ENCODE measurements at places on chromosomes 1 and 21.

DNA sequence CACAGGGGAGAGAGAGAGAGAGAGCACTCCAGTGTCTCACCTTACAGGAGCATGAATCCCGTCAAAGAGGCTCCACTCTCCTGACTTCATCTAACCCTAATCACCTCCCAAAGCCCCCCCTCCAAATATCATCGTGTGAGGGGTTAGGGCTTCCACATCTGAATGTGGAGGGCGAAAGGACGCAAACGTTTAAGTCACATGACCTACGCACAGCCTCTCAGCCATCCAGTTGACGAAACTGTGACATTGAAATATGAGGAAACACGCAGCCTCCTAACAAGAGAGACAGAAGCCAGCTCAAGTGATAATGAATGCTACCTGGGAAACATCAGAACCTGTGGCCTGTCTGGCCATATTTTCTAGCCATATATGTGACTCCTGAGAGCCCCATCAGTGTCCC, 63.7 kb downstream of the MATN1 start:
- H3K27me3 ChIP-seq = peaks cover 19% of the 10 kb centered on the region
- H3K27ac ChIP-seq = no peak overlapping the region
- no peaks in the 10 kb centered on the region for H3K4me1 ChIP-seq
- no peaks in the 10 kb centered on the region for H3K36me3 ChIP-seq

- no peak overlapping the region for H3K4me3 ChIP-seq
- H3K4me1 ChIP-seq = no peaks in the 10 kb centered on the region
- peaks cover 18% of the 10 kb centered on the region for H3K36me3 ChIP-seq
Measured at GRCh38 chr1:172567720-172568119, 34.8 kb downstream of the SUCO start.

DNA sequence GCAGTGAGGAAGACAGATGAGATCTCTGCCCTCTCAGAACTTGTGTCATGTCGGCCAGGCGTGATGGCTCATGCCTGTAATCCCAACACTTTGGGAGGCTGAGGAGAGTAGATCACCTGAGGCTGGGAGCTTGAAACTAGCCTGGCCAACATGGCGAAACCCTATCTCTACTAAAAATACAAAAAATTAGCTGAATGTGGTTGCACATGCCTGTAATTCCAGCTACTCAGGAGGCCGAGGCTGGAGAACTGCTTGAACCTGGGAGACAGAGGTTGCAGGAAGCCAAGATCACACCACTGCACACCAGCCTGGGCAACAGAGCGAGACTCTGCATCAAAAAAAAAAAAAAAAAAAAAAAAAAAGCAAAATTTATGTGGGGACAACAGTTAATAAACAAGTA, 40.9 kb upstream of the RALGPS2 start:
- H3K27me3 ChIP-seq = no peaks in the 10 kb centered on the region
- no peak for DNase-seq
- H3K4me1 ChIP-seq = peaks cover 15% of the 10 kb centered on the region
- H3K36me3 ChIP-seq = no peaks in the 10 kb centered on the region
- H3K27ac ChIP-seq = peak overlapping the region; percentile 89

DNA sequence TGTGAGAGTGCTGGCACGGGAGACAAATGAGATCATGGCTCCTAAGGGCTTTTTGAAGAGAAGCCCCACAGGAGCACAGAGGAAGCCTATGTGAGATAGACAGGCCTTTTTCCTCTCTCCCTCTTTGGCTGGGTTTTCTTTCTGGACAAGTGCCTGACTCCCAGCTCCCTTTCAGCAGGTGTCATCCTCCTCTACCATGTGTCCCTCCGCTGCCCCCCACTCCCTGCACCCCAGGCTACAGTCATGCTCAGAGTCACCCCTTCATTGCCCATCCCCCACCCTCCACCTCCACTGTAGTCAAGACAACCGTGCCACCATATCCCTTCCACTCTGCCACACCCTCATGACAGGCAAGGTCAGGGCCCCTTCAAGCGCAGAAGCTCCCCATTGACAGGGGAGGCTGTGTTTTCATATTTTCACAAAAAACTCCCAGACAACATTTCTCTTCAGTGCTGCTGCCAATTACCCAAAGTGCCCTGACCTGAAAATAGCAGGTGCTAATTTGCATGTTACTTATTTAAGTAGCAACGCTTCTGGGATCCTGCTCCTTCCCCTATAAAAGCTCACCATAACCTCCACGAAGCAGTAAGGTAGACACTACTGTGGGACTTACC, 92.1 kb upstream of the IPO9 start:
- DNase-seq = no peak
- H3K4me3 ChIP-seq = no peak overlapping the region
- H3K27me3 ChIP-seq = no peaks in the 10 kb centered on the region
- peaks cover 45% of the 10 kb centered on the region for H3K4me1 ChIP-seq
- no peak overlapping the region for H3K27ac ChIP-seq

- H3K4me3 ChIP-seq = no peak overlapping the region
- H3K36me3 ChIP-seq = no peaks in the 10 kb centered on the region
- H3K27ac ChIP-seq = peak overlapping the region; percentile 79
- H3K27me3 ChIP-seq = no peaks in the 10 kb centered on the region
- DNase-seq = peak; percentile 97
Measured at GRCh38 chr1:59520827-59521418, 224.0 kb downstream of the FGGY start.

DNA sequence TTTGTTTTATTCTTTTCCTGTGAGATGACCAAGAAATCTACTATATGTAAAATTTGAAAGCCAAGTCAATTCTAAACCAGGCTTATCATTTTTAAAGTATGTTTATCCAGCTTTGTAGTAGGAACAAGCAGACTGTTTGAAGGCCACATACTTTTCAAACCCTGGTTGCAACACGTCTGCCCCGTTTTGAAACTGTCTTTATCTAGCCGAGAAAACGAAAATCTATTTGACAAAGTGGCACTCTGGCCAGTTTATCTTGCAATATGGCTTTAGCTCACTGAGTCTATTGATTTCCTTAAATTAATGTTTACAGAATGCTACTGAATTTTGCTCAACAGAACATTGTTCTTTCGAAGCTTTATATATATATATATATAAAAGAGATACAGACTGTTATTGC, 39.7 kb downstream of the PROX1 start:
- H3K4me3 ChIP-seq = no peak overlapping the region
- DNase-seq = no peak
- no peaks in the 10 kb centered on the region for H3K36me3 ChIP-seq
- no peak overlapping the region for H3K27ac ChIP-seq

GRCh38 chr1:26408604-26409003, 2.0 kb upstream of the LIN28A start:
- H3K4me3 ChIP-seq = no peak overlapping the region
- no peaks in the 10 kb centered on the region for H3K36me3 ChIP-seq
- H3K4me1 ChIP-seq = no peaks in the 10 kb centered on the region
- DNase-seq = peak; percentile 71
- peaks cover 45% of the 10 kb centered on the region for H3K27me3 ChIP-seq

- H3K4me1 ChIP-seq = no peaks in the 10 kb centered on the region
- H3K36me3 ChIP-seq = no peaks in the 10 kb centered on the region
- no peak for DNase-seq
- H3K27me3 ChIP-seq = no peaks in the 10 kb centered on the region
- no peak overlapping the region for H3K4me3 ChIP-seq
Measured at GRCh38 chr1:82387012-82387366, 586.3 kb downstream of the ADGRL2 start.

DNA sequence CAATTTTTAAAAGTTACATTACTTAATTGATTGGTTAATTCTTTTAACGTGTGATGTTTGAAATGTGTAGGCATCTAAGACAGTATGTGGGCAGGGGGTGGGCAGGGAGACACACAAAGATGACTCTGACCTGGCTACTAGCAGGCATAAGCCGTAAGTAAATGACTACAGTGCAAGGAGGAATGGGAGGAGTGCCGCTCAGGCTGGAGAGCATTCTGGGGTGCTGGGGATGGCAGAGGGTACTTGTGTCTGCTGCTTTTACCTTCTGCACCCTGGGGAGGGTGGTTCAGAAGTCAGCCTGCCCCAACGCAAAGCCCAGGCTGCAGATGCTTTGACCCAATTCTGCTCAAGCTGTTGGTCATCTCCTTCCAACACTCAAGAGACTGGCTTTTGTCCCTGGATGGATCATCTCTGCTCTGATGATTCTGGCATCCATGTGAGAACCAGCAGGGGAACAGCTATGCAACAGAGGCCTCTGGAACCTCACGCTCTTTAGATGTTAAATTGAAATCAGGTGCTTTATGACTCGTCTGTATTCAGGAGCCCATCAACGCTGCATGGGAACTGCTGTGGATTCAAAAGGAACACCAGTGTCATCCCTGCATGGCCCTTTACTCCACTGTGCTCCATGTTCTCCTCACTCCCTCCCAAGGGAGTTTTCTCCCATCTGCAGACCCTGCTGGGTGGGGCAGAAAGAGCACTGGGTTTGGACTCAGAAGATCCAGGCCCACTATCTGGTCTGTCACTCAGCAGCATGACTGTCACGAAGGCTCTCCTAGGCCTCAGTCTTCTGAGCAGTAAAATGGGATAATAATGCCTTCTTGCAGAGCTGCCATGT, 78.8 kb downstream of the FAM78B start:
- no peaks in the 10 kb centered on the region for H3K4me1 ChIP-seq
- H3K27ac ChIP-seq = no peak overlapping the region
- H3K27me3 ChIP-seq = no peaks in the 10 kb centered on the region

GRCh38 chr1:207579436-207579799, 65.5 kb upstream of the CR1L start:
- H3K4me1 ChIP-seq = no peaks in the 10 kb centered on the region
- H3K27ac ChIP-seq = no peak overlapping the region
- peak; percentile 60 for DNase-seq
- no peaks in the 10 kb centered on the region for H3K36me3 ChIP-seq

DNA sequence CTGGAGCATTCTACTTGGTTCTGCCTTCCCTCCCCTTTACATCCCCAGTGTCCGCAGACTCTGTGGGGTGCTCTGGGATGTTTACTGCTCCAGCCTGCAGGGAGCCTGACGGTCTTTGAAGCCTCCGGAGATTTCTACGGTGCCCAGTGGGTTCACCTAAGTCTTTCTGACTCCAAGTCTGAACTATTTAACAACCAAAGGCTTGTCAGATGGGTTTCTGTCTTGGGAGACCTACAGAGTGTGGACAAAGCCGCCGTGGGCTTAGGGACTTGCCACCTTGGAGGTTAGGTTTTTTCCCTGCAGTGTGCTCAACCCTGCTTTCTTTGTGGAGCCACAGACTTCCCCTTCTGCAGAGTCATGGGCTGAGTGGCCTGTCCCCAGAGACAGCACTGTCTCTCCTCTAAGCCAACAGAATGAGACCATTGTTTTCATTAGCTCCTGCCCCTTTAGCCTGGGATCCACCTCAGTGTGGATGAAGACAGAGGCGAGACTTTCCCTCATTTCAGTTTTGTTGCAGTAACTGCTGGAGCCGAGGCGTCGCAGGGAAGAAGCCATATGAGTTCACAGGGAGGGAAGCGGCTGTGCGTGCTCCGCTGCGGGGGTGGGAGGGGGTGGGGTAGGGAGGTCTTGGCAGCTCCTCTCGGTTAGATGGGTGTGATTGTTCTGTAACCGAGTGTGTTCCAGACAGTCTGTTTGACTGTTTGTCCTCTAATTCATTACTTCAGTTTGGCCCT, 120.7 kb downstream of the CNIH3 start:
- DNase-seq = peak; percentile 19
- no peaks in the 10 kb centered on the region for H3K27me3 ChIP-seq
- peaks cover 9% of the 10 kb centered on the region for H3K4me1 ChIP-seq
- H3K27ac ChIP-seq = no peak overlapping the region
- H3K4me3 ChIP-seq = no peak overlapping the region
- H3K36me3 ChIP-seq = no peaks in the 10 kb centered on the region

DNA sequence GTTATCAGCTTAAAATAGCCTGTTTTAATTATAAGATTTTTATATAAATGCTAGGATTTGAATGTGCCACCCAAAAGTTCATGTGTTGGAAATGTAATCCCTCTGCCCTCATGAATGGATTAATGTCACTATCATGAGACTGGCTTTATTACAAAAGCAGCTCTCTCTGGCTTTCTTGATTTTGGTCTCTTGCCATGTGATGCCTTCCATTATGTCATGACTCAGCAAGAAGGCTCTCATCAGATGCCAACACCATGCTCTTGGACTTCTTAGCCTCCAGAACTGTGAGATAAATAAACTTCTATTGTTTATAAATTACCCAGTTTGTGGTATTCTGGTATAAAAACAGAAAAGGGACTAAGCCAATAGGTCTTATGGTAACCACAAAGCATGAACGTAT, 6.9 kb upstream of the PRSS38 start:
- peak; percentile 20 for DNase-seq
- no peaks in the 10 kb centered on the region for H3K27me3 ChIP-seq
- no peaks in the 10 kb centered on the region for H3K36me3 ChIP-seq

DNA sequence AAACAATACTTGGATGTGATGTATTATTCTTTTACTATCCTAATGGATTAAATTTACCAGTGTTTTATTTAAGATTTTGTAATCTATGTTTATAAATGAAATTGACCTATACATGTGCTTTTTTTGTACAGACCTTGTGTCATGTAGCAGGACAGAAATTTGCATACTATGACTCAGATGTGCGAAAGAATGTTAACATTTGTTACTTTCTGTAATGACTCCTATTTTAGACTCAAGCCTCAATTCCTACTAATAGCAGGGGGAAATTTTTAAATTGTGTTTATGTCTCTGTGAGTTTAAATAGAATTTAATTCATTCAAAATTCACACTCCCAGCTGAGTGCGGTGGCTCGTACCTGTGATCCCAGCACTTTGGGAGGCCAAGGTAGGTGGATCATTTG, 21.8 kb upstream of the RIMKLA start:
- no peak for DNase-seq
- H3K27ac ChIP-seq = no peak overlapping the region
- H3K36me3 ChIP-seq = no peaks in the 10 kb centered on the region
- no peak overlapping the region for H3K4me3 ChIP-seq
- no peaks in the 10 kb centered on the region for H3K4me1 ChIP-seq
